ENCODE measurements at places on chromosomes 3 and 15. TPM values are rescaled to one million over a fixed set of nuclear protein-coding genes. Genes with fewer than 3 reads are reported as not detected.

- no peak for DNase-seq
Observed at GRCh38 chr15:47461652-47462141, 255.6 kb upstream of the SEMA6D start.

DNA sequence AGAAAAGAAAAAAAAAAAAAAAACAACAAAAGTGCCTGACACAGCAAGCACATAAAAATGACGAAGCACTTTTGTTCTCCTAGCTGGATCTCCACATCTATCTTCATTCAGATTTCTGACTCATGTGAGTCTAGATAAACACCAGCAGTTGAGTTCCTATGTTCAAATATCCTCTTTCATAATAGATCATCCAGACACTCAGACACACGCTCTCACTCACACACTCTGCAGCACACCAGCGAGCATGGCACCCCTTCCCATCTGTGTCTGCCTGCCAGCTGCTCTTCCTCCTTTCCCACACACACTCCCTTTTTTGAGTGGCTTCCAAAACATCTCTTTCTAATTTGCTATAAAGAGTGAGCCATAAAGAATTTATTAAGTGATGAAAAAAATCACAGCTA is 19.8 kb upstream of the CELF6 start:
- no peak for DNase-seq

Gene KIF23
- 23.9 TPM for total RNA-seq

Gene GOLGA8K
- total RNA-seq, result 10.5 TPM

- no peak for DNase-seq
Observed at GRCh38 chr15:40481341-40482074, 10.7 kb downstream of the CHST14 start.

Gene GRM7
- 2.7 TPM for total RNA-seq

- peak; percentile 15 for DNase-seq
Observed at GRCh38 chr3:145557405-145557804, 603.6 kb downstream of the PLOD2 start.

Gene HCLS1
- 8.7 TPM for total RNA-seq

Gene SSUH2
- total RNA-seq, result 15.0 TPM

Gene TARS3
- 40.2 TPM for total RNA-seq

Gene MAP1A
- total RNA-seq, result 17.7 TPM

GRCh38 chr3:138687236-138687635 is 78.7 kb downstream of the FAIM start:
- DNase-seq, result no peak

- DNase-seq, result no peak
Observed at GRCh38 chr3:122892118-122892960, 97.5 kb downstream of the SLC49A4 start.

Gene XYLB
- total RNA-seq, result 5.9 TPM

Gene AGBL1
- total RNA-seq, result 0.94 TPM

Measured in testis (tissue), 5 donors.